Tibial nerve (tissue), 4 donors: ENCODE measurements at places on chromosomes 2 and 18. TPM values are rescaled to one million over a fixed set of nuclear protein-coding genes. Genes with fewer than 3 reads are reported as not detected.

DNA sequence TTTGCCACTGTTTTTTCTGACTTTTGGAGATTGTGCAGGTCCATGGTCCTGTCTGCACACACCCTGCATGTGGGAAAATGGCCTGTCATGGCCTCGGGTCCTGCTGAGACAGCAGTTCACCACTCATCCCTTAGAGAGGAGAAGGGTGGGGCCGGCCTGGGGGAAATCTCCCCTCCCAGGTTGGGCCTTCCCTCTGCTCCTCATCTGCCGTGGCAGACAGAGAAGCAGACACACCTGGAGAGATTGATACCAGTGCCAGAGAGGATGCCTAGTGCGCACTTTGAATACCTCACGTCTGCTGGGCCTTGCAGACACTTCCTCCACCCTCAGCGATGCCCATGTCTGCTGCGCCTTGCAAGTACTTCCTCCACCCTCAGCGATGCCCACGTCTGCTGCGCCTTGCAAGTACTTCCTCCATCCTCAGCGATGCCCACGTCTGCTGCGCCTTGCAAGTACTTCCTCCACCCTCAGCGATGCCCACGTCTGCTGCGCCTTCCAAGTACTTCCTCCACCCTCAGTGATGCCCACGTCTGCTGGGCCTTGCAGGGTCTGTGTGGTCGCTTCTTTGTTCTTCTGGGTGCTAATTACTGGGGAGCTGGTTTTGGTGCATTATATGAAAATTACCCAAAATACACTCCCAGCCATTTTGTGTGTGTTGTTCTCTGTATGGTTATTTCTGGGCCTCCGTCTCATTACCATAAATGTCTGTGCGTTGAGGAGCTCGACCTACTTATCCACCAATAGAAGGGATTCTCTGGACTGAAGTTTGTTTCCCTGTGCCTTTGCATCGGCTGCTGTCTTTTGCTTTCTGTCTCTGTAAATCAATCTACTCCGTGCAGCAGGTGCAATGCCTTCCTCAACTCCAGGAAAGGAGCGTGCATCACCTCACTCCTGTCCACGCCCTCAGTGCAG lies 186.9 kb upstream of the PXDN start:
- H3K27me3 ChIP-seq, result no peaks in the 10 kb centered on the region
- H3K36me3 ChIP-seq, result no peaks in the 10 kb centered on the region
- H3K4me1 ChIP-seq, result no peaks in the 10 kb centered on the region
- DNase-seq, result no peak
- H3K27ac ChIP-seq, result no peak overlapping the region
- H3K4me3 ChIP-seq, result no peak overlapping the region

The HOXD12 gene
- total RNA-seq, result not detected

GRCh38 chr2:64018701-64019082 lies 536 bp downstream of the VPS54 start:
- H3K4me3 ChIP-seq, result peak overlapping the region; percentile 51
- H3K36me3 ChIP-seq, result no peaks in the 10 kb centered on the region
- peak overlapping the region; percentile 99 for H3K27ac ChIP-seq
- no peak for DNase-seq
- no peaks in the 10 kb centered on the region for H3K27me3 ChIP-seq
- H3K4me1 ChIP-seq, result peaks cover 54% of the 10 kb centered on the region

- no peaks in the 10 kb centered on the region for H3K27me3 ChIP-seq
- no peaks in the 10 kb centered on the region for H3K4me1 ChIP-seq
- no peak overlapping the region for H3K27ac ChIP-seq
- no peak for DNase-seq
- no peaks in the 10 kb centered on the region for H3K36me3 ChIP-seq
Measured at GRCh38 chr2:39516347-39517101, 79.4 kb upstream of the MAP4K3 start.

The SNRNP27 gene
- total RNA-seq, result 77.1 TPM

- no peak overlapping the region for H3K27ac ChIP-seq
- H3K4me1 ChIP-seq, result peaks cover 27% of the 10 kb centered on the region
- DNase-seq, result no peak
Measured at GRCh38 chr2:33526132-33526531, 49.7 kb downstream of the RASGRP3 start.

The RGPD4 gene
- not detected for total RNA-seq

The LOXHD1 gene
- under 0.01 TPM for total RNA-seq

GRCh38 chr2:55363636-55364035 lies 56.0 kb downstream of the CCDC88A start:
- peaks cover 9% of the 10 kb centered on the region for H3K27me3 ChIP-seq
- no peak for DNase-seq
- peaks cover 5% of the 10 kb centered on the region for H3K4me1 ChIP-seq
- H3K27ac ChIP-seq, result no peak overlapping the region
- H3K36me3 ChIP-seq, result no peaks in the 10 kb centered on the region

- no peak for DNase-seq
- no peaks in the 10 kb centered on the region for H3K4me1 ChIP-seq
- H3K27me3 ChIP-seq, result no peaks in the 10 kb centered on the region
- H3K4me3 ChIP-seq, result no peak overlapping the region
- H3K36me3 ChIP-seq, result no peaks in the 10 kb centered on the region
- H3K27ac ChIP-seq, result no peak overlapping the region
Measured at GRCh38 chr2:104164721-104165252, 689.1 kb upstream of the POU3F3 start.

DNA sequence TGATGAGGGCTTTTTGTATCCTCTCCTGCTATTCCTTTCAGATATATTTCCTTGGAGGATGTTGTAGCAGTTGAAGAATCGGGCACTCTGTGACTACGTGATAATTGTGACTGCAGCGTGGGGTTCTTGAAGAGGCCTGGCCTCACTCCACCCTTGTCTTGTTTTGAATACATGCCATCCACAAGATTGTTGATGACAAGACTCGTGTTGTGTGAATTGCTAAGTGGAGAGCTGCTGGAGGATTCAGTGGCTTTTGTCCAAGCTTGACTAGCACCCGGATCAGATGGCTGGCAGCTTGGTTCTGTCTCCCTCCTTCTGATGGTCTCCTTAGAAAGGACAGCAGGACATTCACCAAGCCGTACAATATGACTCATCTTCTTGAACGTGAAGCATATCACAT lies 146.9 kb downstream of the DAW1 start:
- H3K4me1 ChIP-seq, result no peaks in the 10 kb centered on the region
- H3K27me3 ChIP-seq, result no peaks in the 10 kb centered on the region
- no peaks in the 10 kb centered on the region for H3K36me3 ChIP-seq
- no peak for DNase-seq
- no peak overlapping the region for H3K27ac ChIP-seq

The MBD1 gene
- 103 TPM for total RNA-seq

DNA sequence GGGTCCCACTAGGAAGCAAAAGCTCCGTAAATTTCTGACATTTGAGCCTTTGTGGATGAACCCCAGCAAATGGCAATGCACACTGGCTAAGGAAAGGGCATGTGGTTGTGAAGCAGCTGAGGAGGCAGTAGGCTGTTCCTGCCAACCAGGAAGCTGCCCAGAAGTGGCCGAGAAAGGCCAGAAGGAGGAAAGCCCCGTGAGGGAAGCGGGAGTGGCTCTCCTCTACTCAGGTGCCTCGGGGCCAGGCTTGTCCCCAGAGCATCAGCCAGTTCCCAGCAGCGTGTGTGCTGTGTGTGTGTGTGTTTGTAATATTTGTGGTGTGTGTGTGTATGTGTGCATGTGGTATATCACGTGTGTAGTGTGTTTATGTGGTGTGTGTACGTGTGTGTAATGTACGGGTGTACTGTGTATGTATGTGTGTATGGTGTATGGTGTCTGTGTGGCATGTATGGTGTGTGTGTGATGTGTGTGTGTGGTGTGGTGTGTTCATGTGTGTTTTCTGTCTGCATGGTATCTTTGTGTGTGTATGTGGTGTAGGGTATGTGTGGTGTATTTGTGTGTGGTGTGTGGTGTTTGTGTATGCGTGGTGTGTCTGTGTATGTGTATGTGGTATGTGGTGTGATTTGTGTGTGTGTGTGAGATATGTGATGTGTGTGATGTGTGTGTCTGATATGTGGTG lies 90.6 kb downstream of the APOB start:
- H3K36me3 ChIP-seq, result no peaks in the 10 kb centered on the region
- no peak for DNase-seq
- no peaks in the 10 kb centered on the region for H3K27me3 ChIP-seq
- no peak overlapping the region for H3K27ac ChIP-seq

DNA sequence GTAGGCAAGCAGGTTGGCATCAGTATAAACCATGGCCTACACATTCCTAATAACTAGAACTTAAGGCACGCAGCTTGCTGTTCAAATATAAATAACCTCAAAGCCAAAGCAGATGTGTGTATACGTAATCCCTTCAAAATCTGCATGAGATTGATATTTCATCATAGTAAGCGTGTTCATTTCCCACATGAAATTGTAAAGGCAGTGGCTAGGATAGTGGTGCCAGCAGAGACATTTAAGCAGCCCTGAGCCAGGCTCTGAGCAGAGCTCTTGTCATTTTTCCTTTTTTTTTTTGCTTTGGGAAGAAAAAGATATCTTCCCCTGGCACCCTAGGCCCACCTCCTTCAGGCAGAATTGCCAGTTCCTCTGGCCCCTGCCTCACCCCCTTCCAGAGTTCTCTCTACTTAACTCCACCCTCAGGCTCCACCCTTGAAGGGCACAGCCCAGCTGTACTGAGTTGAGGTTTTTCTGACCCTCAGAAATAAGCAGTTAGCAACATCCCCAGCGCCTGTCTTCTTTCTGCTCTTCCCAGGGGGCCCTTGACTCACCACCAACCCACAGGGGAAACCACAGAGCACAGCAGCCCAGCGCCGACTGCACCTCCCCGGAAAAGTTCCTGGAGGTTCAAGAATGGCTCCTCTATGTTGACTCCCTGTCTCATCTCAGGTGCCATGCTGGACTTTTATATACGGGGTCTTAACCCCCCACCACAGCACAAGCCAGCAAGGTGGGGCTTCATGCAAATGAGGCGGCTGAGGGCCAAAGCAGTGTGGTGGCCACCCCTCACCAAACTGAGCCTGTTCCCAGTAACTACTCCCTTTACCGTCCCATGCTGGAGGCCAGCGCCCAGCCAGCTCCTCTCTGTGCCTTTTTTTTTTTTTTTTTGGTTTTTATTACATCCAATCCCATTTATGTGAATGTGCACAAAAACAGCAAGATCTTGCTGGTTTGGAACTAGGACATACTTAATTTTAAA lies 84.7 kb downstream of the EHD3 start:
- no peaks in the 10 kb centered on the region for H3K4me1 ChIP-seq
- DNase-seq, result peak; percentile 8
- H3K4me3 ChIP-seq, result no peak overlapping the region
- no peaks in the 10 kb centered on the region for H3K27me3 ChIP-seq
- peak overlapping the region; percentile 40 for H3K27ac ChIP-seq
